ENCODE measurements at places on chromosomes 1 and 21. TPM values are rescaled to one million over a fixed set of nuclear protein-coding genes. Genes with fewer than 3 reads are reported as not detected.

The KIAA0040 gene
- polyA plus RNA-seq, result 19.5 TPM

The TMEM269 gene
- polyA plus RNA-seq, result 1.5 TPM

The ERG gene
- 48.1 TPM for polyA plus RNA-seq

The BSND gene
- 0.03 TPM for polyA plus RNA-seq

The C4BPB gene
- 0.82 TPM for polyA plus RNA-seq

The TLCD4 gene
- 12.4 TPM for polyA plus RNA-seq

The SPATA45 gene
- 0.39 TPM for polyA plus RNA-seq

The PDPN gene
- 37.5 TPM for polyA plus RNA-seq

The TNFRSF25 gene
- polyA plus RNA-seq, result 26.5 TPM

The IGSF3 gene
- 50.6 TPM for polyA plus RNA-seq

The FCER1G gene
- polyA plus RNA-seq, result 17.2 TPM

The SPATA6 gene
- 29.7 TPM for polyA plus RNA-seq

DNA sequence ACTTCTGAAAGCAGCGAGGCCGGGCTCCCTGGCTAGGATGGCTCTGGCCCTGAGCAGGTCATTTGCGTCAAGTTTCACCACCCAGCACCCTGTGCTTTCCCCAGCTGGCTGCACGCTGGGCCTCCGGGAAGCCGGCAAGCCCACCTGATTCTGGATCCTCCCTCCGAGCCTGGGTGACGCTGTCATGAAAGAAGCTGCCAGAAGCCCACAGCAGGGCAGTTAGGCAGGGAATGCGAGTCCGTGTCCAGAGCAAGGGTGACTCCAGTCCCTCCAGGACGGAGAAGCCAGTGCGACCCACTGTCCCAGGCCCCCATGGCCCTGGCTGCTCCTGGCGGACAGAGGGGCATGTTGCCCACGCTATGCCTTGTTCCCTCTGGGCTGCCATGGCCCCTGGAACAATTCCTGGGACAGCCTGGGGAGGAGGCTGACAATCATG lies 44.4 kb upstream of the PCBP3 start:
- no peak for DNase-seq

DNA sequence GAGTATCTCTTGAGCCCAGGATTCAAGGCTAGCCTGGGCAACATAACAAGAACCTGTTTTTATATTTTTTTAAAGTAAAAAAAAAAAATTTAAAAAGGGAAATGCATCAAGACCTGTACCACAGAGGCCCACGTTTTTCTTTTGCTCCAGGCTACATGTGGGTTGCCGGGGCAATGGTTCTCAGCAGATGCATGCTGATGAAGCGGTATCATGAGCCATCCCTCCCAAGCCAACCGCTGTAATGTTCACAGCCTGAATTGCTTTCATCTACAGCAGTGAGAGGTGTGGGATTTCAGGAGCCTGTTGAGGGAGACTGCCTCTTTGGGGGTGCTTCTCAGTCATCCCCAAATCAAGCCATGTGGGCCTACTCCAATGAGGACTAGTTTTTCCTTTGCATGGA lies 60.5 kb downstream of the CD58 start:
- DNase-seq, result no peak

GRCh38 chr1:183589874-183590243 lies 400 bp downstream of the NCF2 start:
- DNase-seq, result no peak

GRCh38 chr1:210239349-210240111 lies 6.9 kb downstream of the SERTAD4 start:
- peak; percentile 67 for DNase-seq

DNA sequence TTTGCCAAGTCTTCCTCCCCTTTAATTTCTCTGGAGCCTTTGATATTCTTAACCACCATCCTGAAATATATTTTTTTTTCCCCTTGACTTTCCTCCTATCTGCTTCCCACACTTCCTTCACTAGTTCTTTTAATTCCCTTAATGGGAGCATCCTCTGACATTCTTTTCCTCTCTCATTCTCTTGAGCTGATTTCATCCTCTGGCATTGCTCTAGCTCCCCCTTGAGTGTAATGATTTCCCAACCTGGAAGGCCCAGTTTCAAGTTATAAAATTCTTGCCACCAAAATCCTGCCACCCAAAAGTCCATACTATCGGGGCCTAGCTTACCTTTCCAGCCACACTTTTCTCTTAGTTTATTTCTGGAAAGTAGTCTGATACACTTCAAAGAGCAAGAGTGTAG lies 39.5 kb upstream of the UBE2U start:
- no peak for DNase-seq

- DNase-seq, result no peak
Observed at GRCh38 chr1:208644401-208645160, 400.4 kb upstream of the PLXNA2 start.

GRCh38 chr1:10671090-10671489 lies 125.4 kb downstream of the CASZ1 start:
- DNase-seq, result no peak

- peak; percentile 90 for DNase-seq
Observed at GRCh38 chr1:75723989-75724471, 479 bp upstream of the ACADM start.

- no peak for DNase-seq
Observed at GRCh38 chr1:95033843-95034242, 38.9 kb downstream of the ALG14 start.

GRCh38 chr21:26967062-26967913 lies at the start of gene ADAMTS5:
ADAMTS5 (minus strand) TSS chr21:26967088; CDS start chr21:26966391, 697 bp downstream.
- peak; percentile 77 for DNase-seq

- peak; percentile 80 for DNase-seq
Observed at GRCh38 chr1:27885114-27885528, 12.8 kb downstream of the THEMIS2 start.

DNA sequence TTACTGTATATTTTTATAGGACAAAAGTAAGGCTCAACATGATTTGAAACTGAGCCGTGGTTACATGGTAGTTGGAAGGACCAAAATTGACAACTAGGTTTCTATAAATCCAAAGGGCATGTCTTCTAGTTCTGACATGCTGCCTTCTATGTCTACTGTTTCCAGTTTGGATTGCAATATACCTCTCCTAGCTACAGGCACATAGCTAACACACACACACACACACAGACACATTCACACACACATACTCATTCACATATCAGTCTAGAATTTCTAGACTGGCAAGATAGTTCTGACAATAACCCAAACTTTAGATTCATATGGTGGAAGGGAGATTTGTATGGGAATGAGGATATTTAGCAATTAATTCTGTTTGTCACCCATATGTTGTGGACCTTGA lies 544.8 kb upstream of the CAMK1G start:
- no peak for DNase-seq

GRCh38 chr1:82703951-82704350 lies 903.2 kb downstream of the ADGRL2 start:
- DNase-seq, result no peak

DNA sequence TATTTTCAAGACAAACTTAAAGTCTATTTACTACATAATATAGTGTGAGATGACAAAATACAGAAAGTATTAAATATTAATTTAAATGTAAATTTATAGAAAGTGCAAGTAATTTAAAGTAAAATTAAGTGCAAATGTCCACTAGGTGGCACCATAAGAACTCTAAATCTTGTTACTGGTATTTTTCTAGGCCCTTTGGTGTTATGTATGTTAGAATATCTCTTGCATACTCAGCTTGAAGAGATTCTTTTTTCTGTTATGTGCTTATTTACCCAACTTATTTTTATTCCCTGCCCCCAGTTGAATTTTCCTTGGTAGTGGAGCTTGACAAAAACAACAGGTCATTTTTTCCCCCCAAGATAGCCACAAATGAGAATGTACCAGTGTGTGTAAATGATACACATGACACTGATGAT lies 71.5 kb downstream of the RPS6KC1 start:
- peak; percentile 25 for DNase-seq

DNA sequence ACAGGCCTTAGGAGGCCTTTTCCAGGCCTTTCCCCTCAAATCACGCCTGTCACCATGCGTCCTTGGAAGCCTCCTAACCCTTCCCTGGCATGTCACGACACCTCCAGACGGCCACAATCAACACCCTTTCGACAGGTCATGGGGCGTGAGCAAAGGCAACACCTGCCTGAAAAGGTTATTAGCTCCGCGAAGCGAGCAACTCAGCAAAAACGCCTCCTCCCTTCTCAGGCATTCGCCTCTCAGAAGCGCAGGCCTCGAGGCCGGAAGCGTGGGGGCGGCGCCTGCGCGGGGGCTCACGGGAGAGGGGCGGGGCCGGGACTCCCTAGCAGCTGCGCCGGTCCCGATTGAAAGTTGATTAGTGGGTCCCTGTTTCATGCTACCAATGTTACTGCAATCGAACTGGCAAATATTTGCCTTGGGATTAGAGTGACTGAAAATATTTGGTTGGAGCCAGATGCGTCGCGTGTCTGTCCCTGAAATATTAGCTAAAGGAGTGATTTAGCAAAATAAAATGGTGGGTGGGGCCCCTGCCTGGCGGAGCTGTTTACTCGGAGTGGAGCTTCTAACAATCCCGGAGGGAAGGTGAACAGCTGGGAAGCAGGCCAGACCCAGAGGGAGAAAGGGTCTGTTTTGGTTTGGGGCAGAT lies 44.9 kb downstream of the GFI1 start:
- DNase-seq, result no peak

GRCh38 chr21:29017639-29018237 lies 1.4 kb downstream of the RWDD2B start:
- DNase-seq, result no peak

- peak; percentile 35 for DNase-seq
Observed at GRCh38 chr1:228037401-228038386, 30.9 kb downstream of the WNT3A start.

DNA sequence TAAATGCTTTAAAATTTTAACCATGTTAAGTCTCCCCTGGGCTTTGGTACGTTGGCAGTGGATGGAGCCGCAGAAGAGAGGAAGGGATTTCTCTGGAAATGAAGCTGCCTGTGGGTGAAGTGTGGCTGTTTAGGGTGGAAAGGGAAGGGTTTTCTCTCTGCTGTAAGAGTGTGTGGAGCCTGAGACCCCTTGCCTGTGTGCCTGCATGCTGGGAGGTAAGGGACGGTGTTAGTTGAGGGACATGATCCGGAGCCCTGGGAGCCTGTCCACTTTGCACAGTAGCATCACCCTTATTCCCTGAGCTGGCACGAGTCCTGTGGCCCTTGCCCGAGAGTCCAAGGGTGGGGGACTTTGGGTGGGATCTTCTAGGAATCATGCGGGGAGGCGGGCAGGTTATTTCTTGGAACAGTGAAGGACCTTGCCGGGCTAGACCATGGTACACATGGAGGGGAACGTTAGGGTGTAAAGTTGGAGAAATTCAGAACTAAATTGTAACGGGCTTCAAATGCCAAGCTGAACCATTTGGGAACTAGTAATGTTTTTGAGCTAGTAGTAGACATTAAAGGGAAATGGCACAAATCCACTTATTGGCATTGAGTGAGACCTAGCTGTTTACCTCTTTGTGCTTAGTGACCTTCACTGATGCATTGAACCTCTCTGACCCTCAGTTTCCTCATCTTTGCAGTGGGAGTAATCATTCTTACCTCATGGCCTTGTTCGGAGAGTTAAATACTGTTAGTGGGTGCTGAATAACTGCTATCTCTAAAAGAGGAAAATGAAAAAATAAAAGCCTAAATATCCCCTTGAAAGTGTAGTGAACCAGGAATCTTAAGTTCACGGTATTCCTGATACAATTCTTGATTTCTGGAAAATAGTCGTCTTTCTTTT lies 3.5 kb downstream of the GALNT2 start:
- DNase-seq, result no peak

DNA sequence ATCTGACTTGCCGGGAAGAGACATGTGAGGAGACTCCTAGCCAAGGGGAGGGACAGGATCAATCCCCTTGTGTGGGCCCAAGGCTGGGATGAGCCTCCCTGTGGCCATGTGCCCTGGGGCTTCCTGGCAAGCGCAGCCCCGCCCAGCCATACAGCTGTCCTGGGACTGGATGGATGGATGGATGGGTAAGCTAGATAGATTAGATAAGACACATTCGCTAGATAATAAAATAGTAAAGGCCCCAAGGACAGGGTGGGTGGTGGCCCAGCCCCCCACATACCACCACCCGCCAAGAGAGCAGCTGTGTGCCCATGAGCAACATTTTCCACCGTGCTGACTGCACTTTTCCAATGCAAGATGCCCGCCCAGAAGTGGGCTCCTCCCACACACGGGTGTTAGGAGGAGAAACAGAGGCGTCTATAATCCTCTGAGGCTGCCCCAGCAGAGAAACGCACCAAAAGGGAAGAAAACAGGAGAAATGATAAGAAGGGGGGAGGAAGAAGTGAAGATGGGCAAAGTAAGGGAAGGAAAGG lies 25.1 kb downstream of the ZBTB17 start:
- DNase-seq, result no peak

- DNase-seq, result no peak
Observed at GRCh38 chr1:150560011-150560438, 10.8 kb downstream of the ADAMTSL4 start.

GRCh38 chr1:151211972-151212705 lies 13.8 kb downstream of the PIP5K1A start:
- no peak for DNase-seq

DNA sequence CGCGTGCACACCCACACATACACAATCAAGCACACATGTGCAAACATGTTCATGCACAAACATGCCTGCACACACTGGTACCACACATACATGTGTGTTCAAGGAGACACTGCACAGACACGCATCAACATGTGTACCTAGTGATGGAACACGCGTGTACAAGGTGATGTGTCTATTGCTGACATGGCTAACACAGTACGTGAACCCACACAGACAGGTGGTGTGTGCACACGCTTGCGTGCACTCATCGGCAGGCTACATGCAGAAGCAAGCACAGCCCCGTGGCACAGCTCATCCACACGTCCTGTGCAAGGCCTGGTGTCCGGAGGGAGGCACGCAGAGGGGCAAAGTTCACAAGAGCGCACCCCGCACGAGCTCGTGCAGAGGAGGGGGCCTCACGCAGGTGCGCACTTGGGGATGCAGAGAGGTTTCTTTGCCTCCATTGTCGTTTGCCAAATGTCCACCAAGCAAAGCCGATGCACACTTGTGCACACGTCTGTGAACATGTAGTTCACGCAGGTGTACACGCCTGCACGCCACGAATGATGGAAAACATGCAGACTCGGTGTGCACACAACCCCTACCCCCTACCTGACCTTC lies 969 bp downstream of the ACAP3 start:
- DNase-seq, result no peak

- no peak for DNase-seq
Observed at GRCh38 chr21:45168522-45168921, 94.1 kb downstream of the ADARB1 start.

GRCh38 chr1:87959236-87959635 lies 630.6 kb downstream of the LMO4 start:
- DNase-seq, result no peak

GRCh38 chr1:168119750-168120149 lies 17.0 kb downstream of the GPR161 start:
- no peak for DNase-seq

GRCh38 chr1:88228114-88228513 lies 456.0 kb upstream of the PKN2 start:
- DNase-seq, result no peak

DNA sequence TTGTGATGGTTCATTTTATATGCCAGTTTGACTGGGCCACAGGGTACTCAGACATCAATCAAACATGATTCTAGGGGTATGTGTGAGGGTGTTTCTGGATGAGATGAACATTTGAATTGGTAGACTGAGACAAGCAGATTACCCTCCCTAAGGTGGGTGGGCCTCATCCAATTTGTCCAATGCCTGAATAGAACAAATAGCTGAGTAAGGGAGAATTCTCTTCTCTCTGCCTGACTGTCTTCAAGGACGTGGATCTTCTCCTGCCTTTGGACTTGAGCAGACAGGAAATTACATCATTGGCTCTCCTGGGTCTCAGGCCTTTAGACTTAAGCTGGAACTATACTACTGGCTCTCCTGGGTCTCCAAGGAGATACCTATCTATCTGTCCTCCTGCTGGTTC lies 64.4 kb downstream of the SUSD4 start:
- DNase-seq, result no peak
